ENCODE measurements at places on chromosomes 2 and 18.

DNA sequence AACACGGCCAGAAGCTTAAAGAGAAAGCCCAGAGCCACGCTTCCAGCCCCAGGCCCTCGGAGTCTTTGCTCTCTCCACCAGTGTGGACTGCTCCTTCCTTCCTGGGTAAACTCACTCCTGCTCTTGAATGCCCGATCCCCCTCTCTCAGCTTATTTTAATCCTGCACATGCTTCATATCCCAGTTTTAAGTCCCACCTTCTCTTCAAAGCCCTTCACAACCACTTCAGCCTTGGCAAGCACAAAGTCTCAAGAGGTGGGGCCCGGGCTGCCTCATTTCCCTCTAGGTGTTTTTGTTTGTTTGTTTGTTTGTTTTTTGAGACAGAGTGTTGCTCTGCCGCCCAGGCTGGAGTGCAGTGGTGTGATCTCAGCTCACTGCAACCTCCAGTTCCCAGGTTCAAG is 21.6 kb upstream of the CREG2 start:
- DNase-seq = no peak

GRCh38 chr2:228131833-228132232 is 49.7 kb downstream of the SPHKAP start:
- no peak for DNase-seq

- peak; percentile 50 for DNase-seq
Measured at GRCh38 chr2:231308631-231309428, 86.7 kb upstream of the B3GNT7 start.

DNA sequence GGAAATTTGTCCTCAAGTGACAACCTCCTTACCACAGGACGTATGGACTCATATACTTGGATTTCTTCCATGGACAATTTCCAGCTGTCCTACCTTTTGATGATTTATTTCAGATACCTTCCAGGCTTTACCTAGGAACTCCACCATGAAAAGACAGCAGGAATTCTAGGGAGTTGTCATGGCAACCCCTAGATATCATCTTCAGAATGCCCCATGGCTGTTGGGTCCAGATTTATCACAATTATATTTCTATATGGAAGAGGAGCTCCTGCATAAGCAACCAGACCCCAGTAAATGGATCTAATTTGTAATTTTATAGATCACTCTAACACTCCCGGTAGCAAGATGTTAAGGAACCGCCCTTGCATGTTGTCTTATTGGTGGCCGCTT is 102.3 kb upstream of the ZNF521 start:
- DNase-seq = no peak

DNA sequence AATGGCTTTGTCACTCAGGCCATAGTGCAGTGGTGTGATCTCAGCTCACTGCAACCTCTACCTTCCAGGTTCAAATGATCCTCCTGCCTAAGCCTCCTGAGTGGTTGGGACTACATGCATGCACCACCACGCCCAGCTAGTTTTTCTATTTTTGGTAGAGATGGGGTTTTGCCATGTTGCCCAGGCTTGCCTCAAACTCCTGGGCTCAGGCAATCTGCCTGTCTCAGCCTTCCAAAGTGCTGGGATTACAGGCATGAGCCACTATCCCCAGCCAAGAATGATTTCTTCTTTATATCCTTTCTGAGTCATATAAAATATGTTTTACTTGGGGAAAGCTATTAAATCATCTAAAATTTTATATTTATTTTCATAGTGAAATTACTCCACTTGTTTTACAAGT is 61.3 kb downstream of the CYBRD1 start:
- no peak for DNase-seq

DNA sequence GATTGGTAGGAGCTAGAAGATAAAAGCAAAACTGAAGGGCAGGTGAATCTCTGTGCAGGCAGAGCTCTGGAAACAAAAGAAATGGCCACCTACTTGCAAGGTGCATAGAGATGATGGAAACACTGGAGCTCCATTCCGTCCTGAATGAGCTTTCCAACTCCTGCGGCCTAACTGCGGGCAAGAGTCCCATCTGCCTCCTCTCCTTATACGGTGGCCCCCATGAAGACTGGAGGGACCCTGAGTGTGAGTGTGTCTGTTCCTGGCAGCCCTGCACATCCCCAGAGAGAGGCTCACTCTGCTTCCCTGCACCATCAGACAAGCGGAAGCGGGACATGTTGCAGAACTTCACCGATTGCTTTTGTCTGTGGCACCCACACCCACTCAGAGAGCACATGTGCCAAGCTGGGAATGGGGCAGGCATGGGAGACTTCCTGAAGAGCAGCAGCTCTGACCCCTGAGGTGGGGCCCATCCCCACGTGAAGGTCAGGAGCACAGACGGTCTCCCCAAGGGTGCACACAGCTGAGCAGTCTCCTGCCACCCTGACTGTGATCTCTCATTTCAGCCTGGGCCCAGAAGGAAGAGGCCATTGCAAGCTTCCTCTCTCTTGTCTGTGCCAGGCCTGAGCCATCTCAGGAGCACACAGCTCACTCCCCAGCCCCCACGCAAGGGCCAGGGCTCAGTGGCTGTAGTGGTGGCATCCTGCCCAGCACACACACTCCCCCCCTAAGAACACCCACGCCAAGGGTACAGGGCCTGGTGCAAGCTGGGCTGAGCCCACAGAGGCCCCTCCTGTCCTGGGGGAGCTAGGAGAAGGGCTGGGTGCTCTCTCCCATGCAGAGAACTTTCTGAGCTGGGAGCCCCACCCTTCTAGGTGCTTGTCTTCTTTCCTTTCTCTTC is 75.3 kb downstream of the STPG4 start:
- DNase-seq = peak; percentile 76

GRCh38 chr2:98748292-98749065 is 17.5 kb upstream of the MGAT4A start:
- no peak for DNase-seq

DNA sequence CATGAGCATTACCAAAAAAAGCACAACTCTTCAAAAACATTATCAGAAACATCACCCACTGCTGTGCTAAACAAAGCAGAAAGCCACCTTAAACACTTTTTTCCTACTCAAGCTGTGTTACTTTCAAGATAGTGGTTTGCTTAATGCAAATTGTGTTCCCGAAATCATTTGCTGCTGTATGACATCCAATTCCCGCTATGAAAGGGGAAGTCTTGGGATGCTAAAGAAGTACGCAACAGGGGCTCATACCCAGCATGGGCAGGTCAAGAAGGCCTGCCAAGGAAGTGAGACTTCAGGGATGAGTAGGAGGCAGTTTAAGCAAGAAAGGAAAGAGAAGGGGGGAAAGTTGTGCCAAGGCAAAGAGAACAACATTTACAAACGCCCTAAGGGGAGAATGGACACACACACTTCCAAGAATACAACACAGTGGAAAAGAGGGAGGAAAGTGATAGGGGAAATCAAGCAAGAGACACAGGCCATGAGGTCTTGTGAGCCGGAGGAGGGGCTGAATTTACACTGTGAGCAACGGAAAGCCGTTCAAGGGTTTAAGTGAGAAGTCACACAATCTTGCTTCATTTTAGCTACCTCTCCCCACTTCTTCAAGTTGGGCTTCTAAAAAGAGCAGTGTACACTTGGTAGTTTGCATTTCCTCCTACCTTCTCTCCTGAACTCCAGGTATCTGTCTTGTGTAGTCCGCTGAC is 4.0 kb downstream of the PTPN2 start:
- peak; percentile 28 for DNase-seq

DNA sequence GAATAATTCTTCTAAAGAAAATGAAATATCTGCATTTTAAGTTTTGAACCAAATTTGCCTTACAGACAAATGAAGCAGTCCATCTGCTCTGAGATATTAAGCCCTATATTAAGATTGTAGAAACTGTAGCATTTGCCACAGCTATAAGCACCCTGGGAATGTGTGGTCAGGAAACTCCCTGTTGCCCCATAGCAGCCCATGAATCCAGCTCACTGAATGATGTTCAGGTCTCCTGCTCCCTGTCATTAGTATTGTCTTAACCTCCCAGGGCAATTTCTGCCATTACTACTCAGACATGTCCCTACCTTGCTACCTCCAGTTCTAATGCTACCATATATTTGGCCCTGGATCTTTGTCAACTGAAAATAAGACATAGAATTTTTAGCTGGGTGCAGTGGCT is 41.1 kb downstream of the CDK15 start:
- DNase-seq = no peak

DNA sequence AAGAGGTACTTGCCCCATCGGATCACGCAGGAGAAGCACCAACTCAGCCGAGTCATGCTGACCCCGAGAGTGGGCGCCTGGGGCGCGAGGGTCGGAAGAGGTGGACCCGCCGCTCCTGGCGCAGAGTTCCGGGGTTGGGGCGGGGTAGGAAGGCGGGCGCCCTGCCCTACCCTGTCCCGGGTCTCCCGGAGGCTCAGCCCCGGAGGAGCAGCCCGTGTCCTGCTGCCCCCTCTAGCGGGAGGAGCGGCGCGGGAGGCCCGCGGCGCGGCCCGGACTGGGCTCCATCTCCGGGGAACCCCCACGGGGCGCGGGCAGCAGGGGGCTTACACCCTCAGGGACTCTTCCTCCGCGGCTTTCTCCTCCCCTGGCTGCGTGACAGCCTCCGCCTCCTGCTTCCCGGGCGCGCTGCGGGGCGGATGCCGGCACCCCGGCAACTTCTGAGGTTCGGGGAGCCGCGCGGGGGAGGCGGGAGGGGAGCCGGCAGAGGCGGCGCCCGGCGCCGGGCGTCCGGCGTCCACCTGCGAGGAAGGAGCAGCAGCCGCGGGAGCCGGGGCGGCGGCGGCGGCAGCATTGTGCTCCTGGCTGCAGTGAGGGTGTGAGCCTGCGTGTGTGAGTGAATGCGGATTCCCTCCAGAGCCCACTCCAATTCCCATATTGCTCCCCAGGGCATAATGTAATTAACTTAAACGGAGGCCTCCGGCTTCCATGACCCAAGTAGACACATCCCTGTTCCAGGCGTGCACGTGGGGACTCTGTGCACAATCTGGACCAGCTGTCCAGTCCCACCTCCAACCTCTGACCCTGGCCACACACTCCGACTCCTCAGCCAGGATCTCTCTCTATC is 7.6 kb upstream of the TNS1 start:
- DNase-seq = no peak

GRCh38 chr18:29874519-29875098 is 1167.9 kb downstream of the DSC3 start:
- DNase-seq = peak; percentile 21

DNA sequence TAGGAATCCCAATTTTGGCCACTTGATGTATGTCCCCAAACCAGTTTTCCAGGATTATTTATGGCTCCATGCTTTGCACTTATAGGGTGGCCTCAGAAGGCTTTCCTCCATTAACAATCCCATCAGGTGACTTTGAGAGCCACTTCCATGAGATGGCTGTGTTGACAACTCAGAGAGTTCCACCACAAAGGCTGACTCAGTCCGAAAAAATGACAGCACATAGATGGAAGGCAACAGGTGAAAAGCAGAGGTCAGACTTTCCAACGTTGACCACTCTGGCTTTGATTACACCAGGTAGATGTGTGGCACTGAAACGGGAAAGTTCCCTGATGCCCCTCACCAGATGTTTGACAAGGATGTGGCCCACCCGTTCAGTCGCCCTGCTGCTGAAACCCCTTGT is 431.4 kb upstream of the TNP1 start:
- DNase-seq = no peak

DNA sequence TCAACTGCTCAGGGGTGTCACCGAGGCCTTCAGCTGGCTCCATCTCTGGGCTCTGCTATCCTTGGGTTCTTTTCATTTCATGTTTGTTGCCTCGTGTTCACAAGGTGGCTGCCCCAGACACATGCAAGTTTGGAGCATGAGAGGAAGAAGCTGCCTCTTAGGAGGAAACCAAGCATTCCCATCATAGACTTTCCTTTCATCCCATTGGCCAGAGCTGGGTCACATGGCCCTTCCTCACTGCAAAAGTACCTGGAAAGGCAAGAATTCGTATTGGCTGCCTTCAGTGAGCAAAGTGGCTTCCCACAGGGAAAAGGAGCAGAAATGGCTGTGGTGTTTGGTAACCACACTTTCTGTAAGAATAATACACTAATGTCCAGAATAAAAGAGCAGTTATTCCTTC is 155.7 kb upstream of the RAB12 start:
- DNase-seq = no peak

GRCh38 chr2:40476436-40476835 is 24.5 kb upstream of the SLC8A1 start:
- no peak for DNase-seq

GRCh38 chr2:17643031-17643615 is 102.6 kb downstream of the VSNL1 start:
- DNase-seq = peak; percentile 34

DNA sequence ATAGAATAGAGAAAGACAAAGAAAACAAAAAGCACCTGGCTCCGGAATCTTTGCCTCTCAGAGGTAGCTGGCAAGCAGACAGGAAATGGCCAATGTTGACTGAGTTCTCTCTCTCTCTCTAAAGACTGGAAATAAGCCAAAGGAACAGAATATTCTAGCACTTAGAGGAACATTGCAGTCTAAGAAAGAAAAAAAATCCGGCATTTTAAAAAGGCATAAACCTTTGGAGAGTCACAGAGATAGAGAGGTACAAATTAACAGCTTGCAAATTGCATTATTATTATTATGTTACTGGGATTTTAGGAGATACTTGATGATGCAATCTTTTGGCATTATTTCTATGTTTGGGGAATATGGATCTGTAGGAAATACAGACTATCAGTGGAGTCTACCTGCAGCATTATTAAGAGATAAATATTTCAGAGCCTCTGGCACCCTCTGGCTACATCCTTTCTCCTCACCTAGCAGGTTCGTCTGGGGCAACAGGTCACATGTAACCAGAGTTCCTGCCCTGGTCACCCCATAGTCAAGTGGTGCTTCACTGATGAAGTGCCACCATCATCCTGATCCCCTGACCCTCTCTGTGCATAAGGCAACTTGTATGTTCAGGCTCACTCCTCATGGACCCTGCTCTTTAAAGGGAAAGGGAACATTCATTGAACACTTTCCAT is 318.9 kb upstream of the ACVR2A start:
- no peak for DNase-seq

GRCh38 chr2:71618327-71619113 is 165.2 kb downstream of the DYSF start:
- DNase-seq = no peak

- no peak for DNase-seq
Measured at GRCh38 chr18:11994703-11995444, 13.6 kb downstream of the IMPA2 start.

- no peak for DNase-seq
Measured at GRCh38 chr2:157318884-157319283, 6.7 kb downstream of the ERMN start.

Measured in Ammon's horn (tissue), 1 donor.